ENCODE measurements at places on chromosomes 12 and 14. TPM values are rescaled to one million over a fixed set of nuclear protein-coding genes. Genes with fewer than 3 reads are reported as not detected.

GRCh38 chr12:131959116-131959515, 9.4 kb downstream of the EP400 start:
- no peak for DNase-seq

Gene IRAK3
- 2.9 TPM for total RNA-seq

DNA sequence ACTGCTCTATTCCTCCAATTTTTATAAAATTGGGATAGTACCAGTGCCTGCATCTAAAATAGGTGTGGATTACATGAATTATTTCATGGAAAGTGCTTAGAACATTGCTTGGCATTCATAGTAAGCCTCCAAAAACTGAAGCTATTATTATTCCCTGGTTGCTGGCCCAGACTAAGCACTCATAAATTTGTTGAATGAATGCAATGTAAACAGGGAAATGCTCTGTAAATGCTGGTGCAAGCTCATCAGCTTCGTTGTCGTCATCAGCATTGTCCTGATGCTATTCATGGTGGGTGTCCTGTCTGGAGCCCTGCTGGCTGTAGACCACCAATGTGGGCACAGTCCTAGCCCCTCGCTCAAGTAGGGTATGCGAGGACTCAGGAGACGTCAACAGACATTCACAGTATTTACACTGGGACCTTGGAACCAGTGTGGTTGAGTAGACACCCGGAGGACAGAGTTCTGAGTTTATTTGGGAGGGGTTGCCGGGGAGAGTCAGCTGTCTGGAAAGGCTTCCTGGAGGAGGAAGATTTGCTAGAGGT, 16.5 kb downstream of the BDKRB2 start:
- DNase-seq = no peak

DNA sequence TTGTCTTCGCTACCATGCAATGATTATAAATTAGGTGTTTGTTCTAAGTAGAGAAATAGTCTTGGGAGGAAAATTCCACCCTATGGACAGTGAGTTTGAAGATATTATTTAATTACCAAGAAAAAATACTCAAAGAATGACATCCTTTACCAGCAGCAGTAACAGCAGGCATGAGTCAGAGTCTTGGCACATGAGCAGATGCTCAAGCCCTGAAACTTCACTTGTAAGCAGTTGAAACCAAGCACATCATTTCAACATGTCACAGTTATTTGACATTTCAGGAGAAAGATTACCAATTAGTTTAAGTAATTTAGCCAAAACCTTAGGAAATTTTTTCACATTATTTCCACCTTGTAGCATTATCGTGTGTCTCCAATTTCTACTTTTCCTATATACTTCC, 99.2 kb downstream of the C12orf50 start:
- no peak for DNase-seq

GRCh38 chr12:114662512-114663177, 21.3 kb downstream of the TBX3 start:
- peak; percentile 52 for DNase-seq

DNA sequence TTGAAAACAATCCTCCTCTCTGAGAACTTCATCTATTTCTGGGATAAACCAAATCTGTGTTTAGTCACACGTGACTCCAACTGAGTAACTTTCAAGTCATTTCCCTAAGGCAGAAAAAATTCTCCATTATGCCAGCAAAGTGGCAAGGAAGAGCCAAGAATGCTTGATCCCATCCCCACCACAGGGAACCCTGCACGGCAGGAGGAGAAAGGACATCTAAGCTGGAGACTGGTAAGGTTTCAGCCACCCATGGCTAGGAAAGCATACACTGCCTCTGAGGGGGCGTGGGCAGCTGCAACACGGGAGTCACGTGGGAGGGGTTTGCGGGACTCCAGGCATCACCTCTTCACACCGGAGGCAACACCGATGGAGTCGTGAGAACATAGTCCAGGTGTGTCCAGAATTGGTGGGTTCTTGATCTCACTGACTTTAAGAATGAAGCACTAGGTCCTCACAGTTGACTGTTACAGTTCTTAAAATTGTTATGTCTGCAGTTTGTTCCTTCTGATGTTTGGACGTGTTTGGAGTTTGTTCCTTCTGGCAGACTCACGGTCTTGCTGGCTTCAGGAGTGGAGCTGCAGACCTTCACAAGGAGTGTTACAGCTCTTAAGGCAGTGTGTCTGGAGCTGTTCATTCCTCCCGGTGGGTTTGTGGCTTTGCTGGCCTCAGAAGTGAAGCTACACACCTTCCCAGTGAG, 2.7 kb upstream of the SIVA1 start:
- DNase-seq = no peak

GRCh38 chr14:76250302-76250701, 98.6 kb downstream of the GPATCH2L start:
- no peak for DNase-seq

GRCh38 chr14:22336031-22336430, 253.0 kb downstream of the DAD1 start:
- DNase-seq = no peak

Gene IL22
- not detected for total RNA-seq

DNA sequence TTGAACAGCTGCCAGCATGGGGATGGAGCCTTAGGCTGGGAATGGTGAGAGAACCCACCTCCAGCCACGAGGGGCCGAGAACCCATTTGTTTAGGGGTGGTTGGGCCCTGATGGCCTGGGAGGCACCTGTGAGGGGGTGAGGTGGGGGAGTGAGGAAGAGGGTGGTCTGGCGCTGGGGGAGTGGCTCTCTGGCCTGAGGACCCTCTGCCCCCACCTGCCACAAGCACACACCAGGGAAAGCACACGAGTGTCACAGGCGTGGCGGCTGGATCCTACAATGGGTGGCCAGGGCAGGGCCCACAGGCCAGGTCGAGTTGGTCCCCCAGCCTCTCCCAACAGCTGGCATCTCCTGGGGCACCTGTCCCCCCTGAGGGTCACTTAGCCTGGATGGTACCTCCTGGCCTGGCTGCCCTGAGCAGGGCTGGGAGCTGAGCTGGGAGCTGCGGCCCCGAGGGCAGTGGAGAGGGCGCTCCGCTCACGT, 340.5 kb downstream of the TMEM121 start:
- no peak for DNase-seq

GRCh38 chr12:43151441-43151981, 400.5 kb downstream of the ADAMTS20 start:
- DNase-seq = no peak

DNA sequence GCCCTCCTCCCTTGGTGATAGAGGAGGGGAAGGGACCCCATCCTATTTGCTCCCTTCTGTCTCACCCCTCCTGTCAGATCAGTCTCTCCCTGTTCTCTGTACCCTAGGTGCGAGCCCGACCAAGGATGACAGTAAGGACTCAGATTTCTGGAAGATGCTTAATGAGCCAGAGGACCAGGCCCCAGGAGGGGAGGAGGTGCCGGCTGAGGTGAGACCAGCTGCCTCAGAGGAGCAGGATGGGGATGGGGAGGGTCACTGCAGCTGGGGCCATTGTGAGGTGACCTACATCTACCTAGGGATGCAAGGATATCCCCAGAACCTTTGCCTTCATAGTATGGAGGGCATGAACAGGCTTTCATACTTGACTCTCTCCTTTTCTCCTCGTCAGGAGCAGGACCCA, 22.2 kb downstream of the AGAP2 start:
- no peak for DNase-seq

GRCh38 chr14:67423424-67423823, 11.5 kb upstream of the PLEK2 start:
- no peak for DNase-seq

Gene DTX1
- 0.34 TPM for total RNA-seq

DNA sequence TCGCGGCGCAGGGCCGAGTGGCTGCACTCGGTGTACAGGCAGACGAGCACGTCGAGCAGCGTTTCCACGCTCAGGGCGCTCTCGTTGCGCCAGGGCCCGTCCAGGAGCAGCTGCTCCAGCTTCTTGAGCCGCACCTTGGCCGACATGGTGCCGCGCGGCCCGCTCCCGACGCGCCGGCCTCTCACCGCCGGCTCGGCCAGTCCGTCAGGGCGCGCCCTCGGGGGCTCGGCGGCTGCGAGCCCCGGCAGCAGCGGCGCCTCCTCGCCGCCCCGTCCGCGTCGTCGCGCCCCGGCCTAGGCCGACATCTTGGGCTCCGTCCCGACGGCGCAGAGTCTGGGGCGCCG, 349 bp downstream of the CDC42BPB start:
- no peak for DNase-seq

DNA sequence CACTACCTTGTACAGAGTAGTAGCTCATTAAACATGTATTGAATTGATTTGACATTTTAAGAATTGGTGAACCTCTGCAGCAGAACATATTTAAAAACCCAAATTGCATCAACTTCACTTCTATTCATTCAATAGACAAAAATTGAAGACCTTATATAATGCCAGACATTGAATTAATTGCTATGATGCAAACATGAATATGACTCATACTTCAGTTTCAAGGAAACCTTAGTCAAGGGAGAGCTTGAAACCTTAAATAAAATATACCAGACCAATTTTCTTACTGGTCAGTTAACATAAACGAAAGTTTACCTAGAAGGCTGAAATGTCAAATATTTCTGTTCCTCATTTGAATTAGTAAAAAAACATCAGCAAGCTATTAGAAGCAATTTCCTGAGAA, 5.0 kb upstream of the MGAT4C start:
- no peak for DNase-seq

Gene TAS2R7
- not detected for total RNA-seq

DNA sequence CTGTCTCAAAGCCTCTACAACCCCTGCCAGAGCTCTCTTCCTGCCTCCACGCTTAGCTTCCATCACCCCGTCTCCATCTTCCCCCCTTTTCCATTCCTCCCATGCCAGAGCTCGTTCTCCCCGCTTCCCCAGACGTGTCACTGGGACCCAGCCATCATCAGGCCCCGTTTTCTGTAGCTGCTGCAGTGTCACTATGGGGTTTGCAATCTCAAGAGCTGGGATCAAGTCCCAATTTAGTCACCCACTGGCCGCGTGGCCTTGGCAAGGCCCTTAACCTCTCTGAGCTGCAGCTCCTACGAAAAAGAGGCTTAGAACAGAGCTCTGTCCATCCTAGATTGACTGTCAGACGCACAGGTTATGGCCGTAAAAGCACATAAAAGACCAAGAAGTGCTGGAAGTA, 901 bp upstream of the FAIM2 start:
- DNase-seq = no peak

Gene NGB
- not detected for total RNA-seq

GRCh38 chr12:206746-207440, 7.1 kb downstream of the SLC6A12 start:
- DNase-seq = no peak

DNA sequence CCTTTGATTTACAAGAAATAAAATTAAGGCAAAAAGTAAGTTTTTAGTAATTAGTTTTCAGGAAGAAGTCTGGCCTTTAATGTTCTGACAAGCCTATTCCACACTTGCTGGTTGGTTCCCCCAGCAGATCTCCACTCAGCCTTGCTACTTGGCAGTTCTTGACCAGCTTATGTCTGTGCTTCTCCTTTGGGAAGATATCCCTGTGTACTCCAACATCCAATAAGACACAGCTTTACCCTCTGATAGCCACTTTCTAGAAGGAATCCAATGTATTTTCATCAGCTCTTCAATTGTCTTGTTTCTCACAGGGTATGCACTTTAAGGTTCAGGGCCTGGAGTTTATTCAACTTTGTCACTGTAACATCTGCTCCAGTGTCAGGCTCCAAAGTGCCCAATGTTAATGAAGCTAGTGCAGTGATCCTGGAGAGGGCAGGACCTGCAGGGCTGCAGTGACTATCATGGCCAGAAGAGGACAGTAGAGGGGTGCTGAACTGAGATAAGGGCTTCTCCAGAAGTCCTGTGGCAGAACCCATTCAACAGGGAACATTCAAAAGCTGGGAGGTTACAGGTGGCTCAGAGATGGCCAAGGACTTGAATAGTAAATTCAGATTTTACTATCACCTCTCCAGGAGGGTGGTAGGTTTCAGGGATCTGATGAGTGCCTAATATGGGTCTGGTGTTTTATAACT, 22.9 kb downstream of the JKAMP start:
- no peak for DNase-seq

Gene KLRB1
- not detected for total RNA-seq

Gene SPTB
- 0.23 TPM for total RNA-seq

DNA sequence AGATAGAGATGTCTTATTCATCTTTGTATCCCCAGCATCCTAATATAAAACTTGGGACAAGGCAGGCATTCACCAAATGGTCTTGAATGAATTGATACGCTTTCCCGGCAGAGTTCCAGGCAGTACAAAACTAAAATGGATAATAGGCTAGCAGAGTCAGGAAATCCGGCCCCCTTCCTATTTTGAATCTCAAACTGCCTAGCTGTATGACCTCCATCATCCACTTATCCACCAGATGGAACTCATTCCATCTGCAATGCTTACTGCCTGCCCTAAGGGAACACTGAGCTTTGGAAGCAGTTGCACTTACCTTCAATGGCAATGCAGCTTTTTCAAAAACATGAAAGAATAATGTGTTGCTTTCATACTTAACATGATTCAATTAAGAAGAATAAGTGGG, 43.4 kb downstream of the BDKRB1 start:
- no peak for DNase-seq

GRCh38 chr12:19434538-19434937, 4.8 kb upstream of the AEBP2 start:
- DNase-seq = no peak

Gene EFS
- 0.24 TPM for total RNA-seq

GRCh38 chr12:46300910-46301309, 32.1 kb upstream of the SLC38A1 start:
- DNase-seq = no peak

All from glomerular endothelial cell (primary cell).